ENCODE measurements at places on chromosomes 12 and 14.

- no peak for DNase-seq
Measured at GRCh38 chr14:104805326-104805678, 4.4 kb downstream of the ZBTB42 start.

GRCh38 chr14:98077176-98077575, 1194.8 kb downstream of the BCL11B start:
- no peak for DNase-seq

DNA sequence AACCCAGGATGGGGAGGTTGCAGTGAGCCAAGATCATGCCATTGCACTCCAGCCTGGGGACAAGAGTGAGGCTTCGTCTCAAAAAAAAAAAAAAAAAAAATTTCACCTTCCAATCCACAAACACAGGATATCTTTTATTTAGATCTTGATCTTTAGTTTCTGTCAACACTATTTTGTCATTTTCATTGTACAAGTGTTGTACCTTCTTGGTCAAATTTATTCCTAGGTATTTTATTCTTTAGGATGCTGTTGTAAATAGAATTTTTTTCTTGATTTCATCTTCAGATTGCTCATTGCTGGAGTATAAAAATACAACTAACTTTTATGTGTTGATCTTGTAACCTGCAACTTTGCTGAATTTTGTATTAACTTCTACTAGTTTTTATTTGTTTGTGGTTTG, 60.8 kb downstream of the ARHGAP5 start:
- no peak for DNase-seq

DNA sequence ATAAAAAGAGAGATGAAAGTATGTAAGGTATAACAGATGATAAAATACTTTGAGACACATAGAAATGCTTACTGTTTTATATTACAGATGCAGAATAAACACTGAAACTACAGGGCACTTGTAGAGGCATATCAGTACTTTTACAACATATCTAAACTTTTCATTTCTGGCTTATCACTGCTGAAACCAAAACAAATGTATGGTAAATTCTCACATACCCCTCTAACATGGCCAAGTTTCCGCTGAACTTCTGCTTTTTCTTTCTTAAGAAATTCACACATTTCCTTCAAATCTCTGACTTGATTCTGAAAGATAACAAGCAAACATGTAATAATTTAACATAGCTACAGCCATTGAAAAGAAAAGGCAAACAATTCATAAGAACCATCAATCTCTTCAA, 33.3 kb upstream of the C12orf50 start:
- DNase-seq = no peak

- no peak for DNase-seq
Measured at GRCh38 chr12:69619050-69619449, 8.3 kb upstream of the LRRC10 start.

- DNase-seq = no peak
Measured at GRCh38 chr14:26403760-26404159, 194.1 kb downstream of the NOVA1 start.

DNA sequence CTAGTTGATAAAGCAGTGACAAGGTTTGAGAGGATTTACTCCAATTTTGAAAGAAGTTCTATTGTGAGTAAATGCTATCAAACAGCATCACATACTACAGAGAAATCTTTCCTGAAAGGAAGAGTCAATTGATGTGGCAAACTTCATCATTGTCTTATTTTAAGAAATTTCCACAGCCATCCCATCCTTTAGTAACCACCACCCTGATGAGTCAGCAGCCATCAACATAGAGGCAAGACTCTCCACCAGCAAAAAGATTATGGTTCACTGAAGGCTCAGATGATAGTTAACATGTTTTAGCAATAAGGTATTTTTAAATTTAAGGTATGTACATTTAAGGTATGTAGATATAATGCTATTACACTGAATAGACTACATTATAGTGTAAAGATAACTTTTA, 122.1 kb upstream of the ARHGAP5 start:
- DNase-seq = no peak

- DNase-seq = no peak
Measured at GRCh38 chr14:51624955-51625569, 26.6 kb upstream of the FRMD6 start.

DNA sequence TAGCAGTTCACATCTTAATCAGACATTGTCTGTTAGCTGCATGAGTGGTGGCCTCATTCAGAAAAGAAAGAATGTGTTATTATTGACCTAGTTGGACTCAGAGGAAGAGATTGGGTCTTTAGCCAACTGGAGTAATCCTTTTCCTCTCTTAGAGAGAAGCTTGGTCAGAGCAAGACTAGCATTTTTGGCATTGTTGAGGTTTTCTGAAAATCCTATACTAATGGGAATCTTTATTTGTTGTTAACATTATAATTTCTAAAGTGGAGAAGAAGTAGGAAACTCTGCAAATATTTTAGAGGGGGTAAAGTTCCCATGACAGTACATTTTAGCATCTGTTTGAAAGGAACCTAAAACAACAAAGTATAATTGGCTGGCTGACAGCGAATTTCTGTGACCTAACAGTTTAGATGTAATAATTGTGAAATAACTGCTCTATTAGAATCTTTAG, 9.7 kb downstream of the TOX4 start:
- DNase-seq = no peak

DNA sequence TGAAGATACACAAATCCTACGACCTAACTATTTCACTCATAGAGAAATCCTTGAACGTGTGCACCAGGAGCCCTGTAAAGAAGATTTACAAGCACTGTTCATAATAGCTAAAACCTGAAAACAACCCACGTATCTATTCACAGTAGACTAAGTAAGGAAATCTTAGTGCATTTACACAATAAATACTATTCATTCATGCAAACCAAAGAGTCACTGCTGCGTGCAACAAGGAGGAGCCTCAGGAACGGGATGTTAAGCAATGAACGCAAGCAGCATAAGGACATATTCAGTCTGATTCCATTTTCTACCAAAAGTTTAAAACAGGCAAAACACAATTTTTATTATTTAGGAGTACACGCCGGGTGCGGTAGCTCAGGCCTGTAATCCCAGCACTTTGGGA, 176.6 kb downstream of the TTC7B start:
- DNase-seq = no peak

DNA sequence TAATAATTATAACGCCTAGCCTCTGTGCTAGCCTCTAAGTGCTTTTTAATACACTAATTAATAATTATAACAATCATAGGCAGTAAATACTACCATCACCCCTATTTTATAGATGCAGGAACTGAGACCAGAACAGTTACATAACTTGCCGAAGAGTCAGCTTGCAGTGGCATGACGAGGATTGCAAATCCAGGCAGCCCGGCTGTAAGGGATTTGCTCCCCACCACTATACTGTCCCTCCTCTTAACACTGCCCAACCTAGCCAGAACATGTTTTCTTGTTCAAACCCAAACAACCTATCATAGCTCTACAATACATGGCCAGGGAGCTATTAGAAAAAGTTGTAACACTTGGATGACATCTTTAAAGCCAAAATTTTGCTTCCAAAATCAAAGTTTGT, 33.9 kb upstream of the VASH1 start:
- DNase-seq = no peak

- DNase-seq = no peak
Measured at GRCh38 chr12:47159348-47159747, 79.6 kb upstream of the AMIGO2 start.

Data from CD4-positive, alpha-beta T cell treated with Interleukin-6 at 100 ng/mL for 8 hours (primary cell).